Stimulated activated naive CD8-positive, alpha-beta T cell treated with anti-CD3 and anti-CD28 coated beads, Interleukin-15, amount 100 ng/mL, for 72 hours (primary cell): ENCODE measurements at places on chromosomes 5 and 9.

GRCh38 chr9:11235061-11235460 lies 622.3 kb upstream of the PTPRD start:
- no peak for DNase-seq

- DNase-seq, result no peak
Observed at GRCh38 chr9:136974817-136975535, 2.3 kb upstream of the PTGDS start.

GRCh38 chr9:79208791-79209396 lies 362.9 kb upstream of the TLE4 start:
- no peak for DNase-seq

DNA sequence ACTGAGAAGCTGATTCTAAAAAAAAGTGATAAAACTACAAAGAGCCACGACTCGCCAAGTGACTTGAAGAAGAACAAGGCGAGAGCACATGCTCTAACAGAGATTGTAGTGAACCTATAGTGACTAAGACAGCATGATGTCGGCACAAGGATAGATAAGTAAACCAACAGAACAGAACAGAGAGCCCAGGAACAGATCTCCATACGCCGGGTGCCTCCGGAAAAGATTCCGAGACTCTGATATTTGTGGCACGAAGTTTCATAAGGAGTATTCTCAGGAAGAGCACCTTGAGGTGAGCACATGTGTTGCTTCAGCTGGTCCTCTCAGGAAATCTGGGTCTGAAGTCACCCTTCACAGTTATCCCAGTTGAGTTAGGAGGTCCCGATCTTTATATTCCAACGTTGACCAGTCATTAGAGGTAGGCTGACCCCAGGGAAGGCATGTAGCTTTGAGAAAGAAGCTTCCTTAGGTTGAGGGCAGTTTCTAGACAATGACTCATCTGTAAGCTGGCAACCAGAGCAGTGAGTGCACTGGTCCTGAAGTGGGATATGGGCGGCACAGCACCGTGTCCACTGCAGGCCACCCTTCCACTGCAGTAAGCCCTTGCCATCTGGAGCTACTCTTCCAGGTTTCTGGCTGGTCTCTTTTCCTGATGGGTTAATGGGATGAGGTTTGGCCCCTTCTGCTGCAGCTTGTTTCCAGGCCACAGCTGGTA lies 13.6 kb upstream of the CLK4 start:
- DNase-seq, result no peak

GRCh38 chr5:151126199-151126645 lies 31.4 kb downstream of the ANXA6 start:
- peak; percentile 62 for DNase-seq

DNA sequence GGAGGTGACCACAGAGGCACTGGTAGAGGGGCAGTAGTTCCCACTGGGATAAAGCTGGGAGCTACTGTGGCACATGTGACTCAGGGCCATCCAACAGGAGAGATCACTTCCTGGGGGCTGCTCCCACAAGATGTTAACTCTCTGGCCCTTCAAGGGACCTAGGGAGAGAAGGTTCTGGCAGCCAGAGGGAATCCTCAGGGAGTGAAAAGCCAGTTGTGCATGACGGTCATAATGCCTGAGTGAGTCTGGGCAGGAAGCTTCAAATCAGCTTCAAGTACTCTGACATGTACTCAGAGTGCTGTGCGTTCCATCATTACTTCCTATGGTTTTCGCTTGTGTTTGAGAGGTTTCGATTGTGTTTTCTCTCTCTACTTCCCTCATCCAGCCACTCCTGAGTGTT lies 388.5 kb downstream of the GABRG2 start:
- DNase-seq, result no peak

DNA sequence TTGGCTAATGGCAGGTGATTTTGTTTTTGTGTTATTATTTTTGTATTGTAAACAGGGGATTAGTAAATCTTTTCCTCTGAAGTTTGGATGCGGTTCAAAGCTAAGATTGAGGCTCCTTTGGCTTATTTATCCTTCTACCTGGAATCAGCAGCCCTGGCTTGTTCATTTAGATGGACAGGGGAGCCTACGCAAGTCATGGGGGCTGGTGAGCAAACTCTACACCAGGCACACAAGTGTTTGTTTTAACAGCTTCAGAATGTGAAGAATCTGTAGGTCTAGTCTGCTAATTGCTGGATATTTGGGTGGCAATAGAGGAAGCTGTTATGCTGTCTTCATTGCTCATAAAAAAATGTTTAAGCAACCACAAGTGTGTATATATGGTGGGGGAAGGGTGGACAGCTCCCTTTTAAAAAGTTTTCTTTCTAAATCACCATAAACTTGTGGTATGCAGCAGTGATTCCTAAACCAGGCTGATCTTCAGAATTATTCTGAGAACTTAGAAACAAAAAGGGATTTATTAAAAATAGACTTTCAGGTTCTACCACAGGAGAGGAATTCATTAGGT lies 20.7 kb downstream of the ZNF462 start:
- DNase-seq, result no peak
